ENCODE measurements at places on chromosomes 3 and 15.

DNA sequence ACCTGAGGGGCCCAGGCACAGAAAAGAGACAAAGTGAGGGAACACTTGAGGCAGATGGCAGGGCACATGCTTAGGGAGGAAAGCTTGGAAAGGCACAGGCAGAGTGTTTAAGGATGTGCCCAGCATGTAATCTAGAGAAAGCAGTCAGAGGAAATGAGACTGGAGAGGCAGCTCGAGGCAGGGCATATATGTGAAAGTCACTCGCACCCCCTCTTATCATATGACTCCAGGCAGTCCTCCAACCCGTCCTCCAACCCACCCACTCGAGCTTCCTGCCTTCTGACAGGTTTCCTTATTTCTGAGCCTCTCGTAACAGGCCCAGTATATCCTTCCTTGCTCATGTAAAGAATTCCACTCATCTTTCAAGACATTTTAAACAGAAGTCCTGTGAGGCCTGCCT is 294.0 kb downstream of the SOX2 start:
- no peak for DNase-seq

GRCh38 chr3:173531602-173532001 is 134.1 kb downstream of the NLGN1 start:
- DNase-seq, result no peak

DNA sequence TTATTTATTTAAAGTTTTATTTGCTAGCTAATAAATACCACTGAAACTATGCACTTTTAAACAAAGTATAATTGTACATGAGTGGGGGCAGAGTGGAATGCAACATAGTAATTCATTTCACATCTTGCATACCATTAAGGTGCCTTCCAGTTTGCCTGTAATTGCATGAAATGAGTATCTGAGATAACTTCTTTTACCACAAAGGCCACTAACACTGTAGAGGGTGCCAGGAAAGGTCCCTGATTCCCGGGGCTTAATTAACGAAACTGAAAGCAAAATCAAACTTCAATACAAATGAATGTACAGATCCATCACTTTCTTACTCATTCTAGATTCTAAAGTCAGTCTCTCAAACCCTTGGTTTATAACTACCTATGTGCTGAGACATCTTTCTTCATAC is 2.1 kb downstream of the CD47 start:
- no peak for DNase-seq

- DNase-seq, result peak; percentile 76
Observed at GRCh38 chr3:55416331-55416821, 70.7 kb downstream of the WNT5A start.

- DNase-seq, result no peak
Observed at GRCh38 chr3:68271145-68271544, 616.7 kb upstream of the SUCLG2 start.

GRCh38 chr3:46987743-46988401 is 8.4 kb downstream of the NBEAL2 start:
- peak; percentile 20 for DNase-seq

DNA sequence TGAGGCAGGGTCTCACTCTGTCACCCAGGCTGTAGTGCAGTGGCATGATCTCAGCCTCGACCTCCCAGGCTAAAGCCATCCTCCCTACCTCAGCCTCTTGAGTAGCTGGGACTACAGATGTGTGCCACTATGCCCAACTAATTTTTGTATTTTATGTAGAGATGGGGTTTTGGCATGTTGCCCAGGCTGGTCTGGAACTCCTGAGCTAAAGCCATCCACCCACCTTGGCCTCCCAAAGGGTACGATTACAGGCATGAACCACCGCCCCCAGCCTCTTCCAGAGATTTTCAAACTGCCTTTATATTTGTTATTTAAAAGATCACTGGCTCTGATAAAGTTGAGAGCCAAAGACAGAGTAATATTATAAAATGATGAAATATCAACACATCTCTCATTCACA is 37.3 kb downstream of the BSN start:
- DNase-seq, result no peak

GRCh38 chr3:149850787-149851584 is 38.0 kb downstream of the RNF13 start:
- DNase-seq, result no peak

DNA sequence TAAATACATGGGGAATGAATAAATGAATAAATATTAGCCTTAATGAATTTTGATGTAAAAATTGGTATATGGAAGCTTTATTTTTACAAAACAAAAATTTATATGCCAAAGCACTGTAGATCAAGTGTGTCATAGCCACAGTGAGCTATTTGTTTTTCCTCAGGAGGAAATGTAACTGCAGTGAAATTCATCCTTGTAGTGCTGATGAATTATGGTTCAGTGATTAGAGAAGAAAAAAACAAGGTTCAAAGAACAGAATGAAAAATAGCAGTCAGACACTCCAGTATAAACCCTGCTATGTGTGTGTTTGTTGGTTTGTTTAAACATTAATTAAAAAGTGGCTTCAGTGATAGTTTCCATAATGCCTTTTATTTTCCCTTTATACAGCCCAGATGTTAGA is 228.0 kb upstream of the GPR149 start:
- DNase-seq, result no peak

GRCh38 chr3:126121074-126121473 is 37.1 kb upstream of the SLC41A3 start:
- no peak for DNase-seq

GRCh38 chr3:58596834-58597518 is 19.8 kb upstream of the FAM107A start:
- DNase-seq, result no peak

DNA sequence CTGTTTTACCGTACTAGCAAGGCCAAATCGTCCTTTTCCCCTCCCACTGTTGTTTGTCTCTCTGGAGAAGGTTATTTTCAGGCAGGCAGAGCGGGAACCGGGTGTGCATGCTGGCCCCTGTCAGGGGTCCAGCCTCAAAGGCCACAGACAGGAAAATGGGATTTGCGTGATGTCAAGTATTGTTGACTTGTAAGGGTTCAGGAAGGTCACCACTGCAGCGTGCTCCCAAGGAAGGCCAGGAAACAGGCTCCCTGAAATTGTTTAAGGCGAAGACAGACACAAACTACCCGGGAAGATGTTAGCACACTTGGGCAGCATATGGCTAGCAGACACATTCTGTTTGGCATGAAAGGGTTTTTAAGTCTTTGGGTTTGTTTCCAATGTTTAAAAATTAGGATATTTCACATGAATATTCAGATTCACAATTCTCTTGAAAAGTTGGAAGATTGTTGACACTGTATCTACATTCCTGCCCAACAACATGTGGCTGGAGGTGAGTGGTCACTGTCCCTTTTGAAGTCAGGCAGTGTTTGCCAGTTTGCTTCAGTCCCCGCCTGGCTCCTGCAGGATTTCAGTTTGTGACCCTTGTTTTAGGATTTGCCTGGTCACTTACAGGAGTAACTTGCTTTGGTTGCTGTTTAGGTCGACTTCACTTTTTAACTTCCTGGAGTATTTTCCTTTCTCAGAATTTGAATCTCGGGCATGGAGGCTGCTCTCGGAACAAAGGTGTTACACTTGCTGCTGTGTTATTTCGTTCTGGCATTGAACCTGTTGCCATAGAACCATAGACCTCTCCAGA is 90.4 kb downstream of the BDH1 start:
- DNase-seq, result no peak

GRCh38 chr15:59327942-59328341 is 44.7 kb downstream of the MYO1E start:
- DNase-seq, result no peak

DNA sequence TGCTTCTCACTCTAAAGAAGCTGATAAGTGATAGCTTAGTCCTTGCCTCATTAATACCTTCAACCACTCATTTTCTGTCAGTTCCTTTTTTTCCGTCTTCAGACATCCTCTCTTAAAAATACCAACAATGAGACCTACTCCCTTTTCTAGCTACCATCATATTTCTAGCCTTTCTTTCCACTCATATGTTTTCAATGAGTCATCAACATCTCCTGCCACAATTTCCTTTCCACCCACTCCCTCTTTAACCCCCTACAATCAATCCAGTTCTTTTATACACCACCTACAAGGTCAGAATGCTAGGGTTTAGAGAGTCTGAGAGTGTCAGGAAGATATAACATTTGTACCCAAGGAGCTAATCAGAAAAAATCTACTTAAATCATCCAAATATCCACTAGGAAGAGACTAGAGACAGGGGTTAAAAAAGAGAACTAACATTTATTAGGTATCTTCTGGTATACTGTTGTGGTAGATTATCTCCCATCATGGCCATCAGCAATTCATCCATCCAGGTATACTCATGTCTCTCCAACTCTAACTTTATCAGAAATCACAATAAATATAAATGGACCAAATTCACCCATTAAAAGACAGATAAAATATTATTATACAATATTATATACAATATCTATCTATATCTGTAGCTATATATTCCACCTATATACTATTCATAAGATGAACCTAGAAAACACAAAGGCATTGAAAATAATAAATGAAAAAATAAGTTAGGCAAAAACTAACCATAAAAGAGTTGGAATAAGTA is 42.5 kb downstream of the MYLK start:
- DNase-seq, result peak; percentile 30

GRCh38 chr15:29046977-29047376 is 161.2 kb downstream of the APBA2 start:
- DNase-seq, result no peak

DNA sequence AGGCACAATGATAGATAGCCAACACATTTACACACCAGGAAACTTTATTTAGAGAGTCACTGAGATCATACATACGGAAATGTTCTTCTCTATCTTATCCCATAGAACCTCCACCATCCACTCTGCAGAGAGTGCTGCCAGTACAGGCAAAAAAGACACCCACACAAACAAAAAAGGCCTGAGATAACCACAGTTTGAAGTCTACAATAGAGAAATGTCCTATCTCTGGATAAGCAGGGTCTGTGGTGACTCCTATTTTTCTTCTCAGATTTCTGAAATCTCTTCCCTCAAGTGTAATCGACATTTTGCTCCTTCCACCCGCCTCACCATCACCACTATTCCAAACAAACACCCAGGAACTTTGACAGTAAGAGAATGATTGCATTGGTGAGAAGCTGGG is 413.9 kb upstream of the NR2F2 start:
- no peak for DNase-seq

DNA sequence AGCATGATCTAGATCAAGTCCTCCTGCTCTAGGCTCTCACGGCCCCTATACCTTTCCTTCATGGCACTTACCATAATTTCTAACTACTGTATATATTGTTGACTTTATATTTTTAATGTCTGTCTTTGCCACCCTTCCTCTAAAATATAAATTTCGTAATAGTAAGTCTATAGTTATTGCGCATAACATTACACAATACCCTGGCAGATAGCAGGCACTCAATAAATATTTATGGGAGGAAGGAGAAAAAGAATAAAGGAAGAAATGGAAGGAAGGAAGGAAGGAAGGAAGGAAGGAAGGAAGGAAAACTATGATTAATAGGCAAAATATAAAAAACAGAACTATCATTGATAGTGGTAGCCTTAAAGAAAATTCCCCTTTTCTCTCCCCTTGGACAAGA is 190.3 kb upstream of the LMCD1 start:
- DNase-seq, result no peak

DNA sequence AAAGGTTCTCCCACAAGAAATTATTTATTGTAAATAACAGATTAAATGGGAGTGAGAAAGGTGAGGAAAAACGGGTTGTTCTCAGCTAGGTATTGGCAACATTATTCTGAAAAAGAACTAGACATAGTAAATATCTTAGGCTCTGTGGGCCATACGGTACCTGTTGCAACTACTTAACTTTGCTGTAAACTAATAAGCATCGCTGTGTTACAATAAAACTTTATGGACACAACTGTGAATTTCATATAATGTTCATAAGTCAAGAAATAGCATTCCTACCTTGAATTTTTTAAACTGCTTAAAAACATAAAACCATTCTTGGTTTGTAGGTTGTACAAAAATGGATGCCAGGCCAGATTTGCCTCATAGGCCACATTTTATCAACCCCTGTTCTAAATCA is 183.9 kb downstream of the TBC1D5 start:
- no peak for DNase-seq

- no peak for DNase-seq
Observed at GRCh38 chr15:95175914-95176658, 944.7 kb downstream of the MCTP2 start.

DNA sequence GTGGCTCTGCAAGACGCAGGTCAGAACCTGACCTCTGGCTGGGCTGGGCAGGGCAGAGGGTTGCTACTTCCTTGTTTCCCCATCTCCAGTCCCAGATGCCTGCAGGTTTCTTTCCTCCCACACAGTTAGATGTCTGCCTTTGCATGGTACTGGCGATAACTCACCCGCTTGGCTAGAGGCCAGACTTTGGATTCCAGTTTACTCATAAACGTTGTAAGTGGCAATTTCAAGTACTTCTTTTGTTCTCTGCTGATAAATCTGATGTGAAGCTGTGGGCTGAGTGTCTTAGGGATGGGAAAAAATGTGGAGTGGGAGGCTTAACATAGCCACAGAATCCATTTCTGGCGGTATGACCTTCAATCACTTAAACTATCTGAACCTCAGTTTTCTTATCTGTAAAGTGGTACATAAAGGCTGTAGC is 194.2 kb downstream of the EBLN2 start:
- peak; percentile 18 for DNase-seq

DNA sequence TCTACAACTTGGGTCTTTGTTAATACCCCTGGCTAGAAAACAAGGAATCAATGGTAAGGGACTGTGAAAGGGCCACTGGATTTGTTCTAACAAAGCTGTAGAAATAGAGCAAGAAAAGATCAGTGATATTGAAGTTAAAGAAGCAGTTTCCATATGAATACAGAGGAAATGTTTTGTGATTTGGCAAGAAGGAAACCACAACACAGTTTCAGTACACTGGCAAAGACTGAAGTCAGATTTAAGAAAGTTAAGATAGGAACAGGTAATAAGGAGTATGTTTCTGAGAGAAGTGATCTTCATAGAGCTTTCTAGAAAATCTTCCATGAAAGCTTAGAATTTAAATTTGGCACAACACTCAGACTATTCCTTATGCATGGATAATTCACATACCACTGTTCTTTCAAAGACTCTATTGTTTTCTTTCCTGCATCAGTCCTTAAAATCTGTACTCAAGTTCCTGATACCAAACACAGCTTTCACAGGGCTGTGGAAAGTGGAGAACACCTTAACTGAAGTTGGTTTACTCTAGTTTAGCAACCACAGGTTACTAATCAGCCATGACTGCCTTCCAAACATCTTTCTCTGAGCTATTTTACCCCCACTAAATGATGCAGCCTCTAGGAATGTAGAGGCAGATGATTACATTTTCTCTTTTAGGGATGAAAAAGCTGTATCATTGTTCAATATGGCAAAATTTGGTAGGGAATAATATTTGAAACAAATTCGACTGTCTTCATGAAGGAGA is 32.4 kb upstream of the ALCAM start:
- DNase-seq, result no peak

- no peak for DNase-seq
Observed at GRCh38 chr3:154193000-154193615, 71.9 kb downstream of the ARHGEF26 start.

DNA sequence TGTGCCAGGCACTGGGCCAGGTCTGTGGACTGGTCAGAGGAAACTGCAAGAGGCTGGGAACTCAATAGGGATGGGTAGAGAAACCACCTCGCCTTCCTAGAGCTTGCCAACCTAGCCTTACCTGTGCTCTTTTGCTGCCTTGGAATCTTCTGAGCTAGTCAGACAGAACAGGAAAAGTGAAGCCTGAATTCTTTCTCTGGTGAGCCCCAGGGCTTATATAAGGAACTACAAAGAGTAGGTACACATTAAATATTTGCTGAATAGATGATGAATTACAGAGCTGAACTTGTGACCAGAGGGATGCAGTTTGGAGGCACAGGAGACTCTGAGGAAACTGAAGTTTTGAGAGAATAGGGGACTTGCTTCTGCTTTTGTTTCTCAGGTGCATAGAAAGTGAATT is 15.6 kb upstream of the FBXW12 start:
- DNase-seq, result no peak

GRCh38 chr3:132543011-132543739 is 53.9 kb upstream of the ACKR4 start:
- DNase-seq, result peak; percentile 37

Measured in HTR-8/SVneo (cell line).